T-helper 9 cell (primary cell): ENCODE measurements at places on chromosomes 5 and 9.

- no peak for DNase-seq
Observed at GRCh38 chr5:154393850-154394249, 51.9 kb upstream of the SAP30L start.

GRCh38 chr9:121050128-121050988 lies at the start of gene C5:
TSS of gene C5 (minus strand) at chr9:121050275. CDS start at chr9:121050246, 29 bp downstream.
- DNase-seq, result no peak

DNA sequence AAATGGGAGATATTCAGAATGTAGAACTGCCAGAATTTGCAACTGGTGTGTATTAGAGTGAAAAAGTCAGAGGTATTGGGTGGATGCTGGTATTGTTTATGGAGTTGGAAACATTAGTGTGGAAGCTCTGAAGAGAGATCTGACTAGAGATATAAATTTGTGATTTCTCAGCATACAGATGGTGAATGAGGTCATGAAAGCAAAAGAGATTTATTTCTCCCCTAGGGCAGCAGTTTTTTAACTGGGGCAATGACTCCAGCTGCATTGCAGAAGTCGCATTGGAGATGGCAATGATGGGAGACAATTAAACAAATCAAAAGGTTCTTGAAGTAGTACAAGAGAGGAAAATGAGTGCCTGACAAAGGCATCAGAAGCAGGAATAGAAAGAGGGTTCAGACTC lies 64.9 kb downstream of the CETN3 start:
- DNase-seq, result no peak

DNA sequence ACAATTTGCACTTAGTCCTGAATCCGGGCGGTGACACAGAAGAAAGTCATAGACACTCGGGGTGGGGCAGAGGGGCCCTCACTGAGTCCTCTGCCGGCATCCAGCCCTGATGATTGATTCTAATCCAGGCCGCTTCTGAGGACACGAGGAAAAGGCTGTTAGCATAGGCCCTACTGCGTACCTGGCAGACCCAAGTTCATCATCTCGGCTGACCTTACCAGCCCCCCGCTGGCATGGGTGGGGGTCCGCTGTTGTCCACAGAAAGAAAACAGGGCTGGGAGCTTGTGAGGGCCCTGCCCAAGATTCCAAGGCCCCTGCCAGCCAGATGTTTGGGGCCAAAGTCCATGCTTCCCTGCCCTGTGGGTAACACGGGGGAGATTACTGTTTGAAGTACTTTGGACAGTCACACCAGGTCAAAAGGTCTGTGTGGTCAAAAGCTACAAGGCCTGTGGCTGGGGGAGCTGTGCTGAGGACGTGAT lies 24.5 kb downstream of the ERGIC1 start:
- no peak for DNase-seq

GRCh38 chr5:63923914-63924313 lies 38.3 kb downstream of the HTR1A start:
- no peak for DNase-seq

- no peak for DNase-seq
Observed at GRCh38 chr9:90815183-90815943, 13.7 kb downstream of the SYK start.

GRCh38 chr9:36249189-36249588 lies 9.1 kb downstream of the GNE start:
- DNase-seq, result no peak

GRCh38 chr9:116705531-116705930 lies 18.4 kb downstream of the TRIM32 start:
- DNase-seq, result no peak

GRCh38 chr9:15146268-15146700 lies 160.7 kb downstream of the TTC39B start:
- DNase-seq, result no peak

- DNase-seq, result no peak
Observed at GRCh38 chr5:107954254-107954653, 283.5 kb upstream of the EFNA5 start.

GRCh38 chr5:1096838-1097237 lies 15.0 kb downstream of the SLC12A7 start:
- no peak for DNase-seq

- DNase-seq, result no peak
Observed at GRCh38 chr5:151328734-151329133, 18.6 kb downstream of the SLC36A2 start.

DNA sequence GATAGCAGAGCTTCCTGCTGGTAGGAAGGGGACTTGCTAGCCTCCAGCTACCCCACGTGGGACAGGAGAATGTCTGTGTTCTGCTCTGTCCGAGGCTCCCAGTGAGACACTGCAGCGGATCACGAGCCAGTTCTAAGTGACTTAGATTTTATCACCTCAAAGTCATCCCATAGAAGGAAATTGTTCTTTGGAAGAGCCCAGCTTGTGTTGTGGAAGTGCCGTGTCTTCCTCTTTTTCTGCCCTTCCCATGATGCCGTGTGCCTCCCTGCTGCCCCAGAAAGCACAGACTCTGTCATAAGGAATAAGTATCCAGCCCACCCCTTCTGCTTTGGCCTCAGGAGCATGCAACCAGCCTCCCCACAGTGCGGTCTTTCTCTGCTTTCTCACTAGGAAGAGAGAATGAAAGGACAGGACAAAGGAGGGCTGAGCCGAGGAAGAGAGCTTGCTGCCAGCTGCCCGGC lies 35.6 kb downstream of the RUFY1 start:
- no peak for DNase-seq

- peak; percentile 67 for DNase-seq
Observed at GRCh38 chr5:151086905-151087360, 6.1 kb upstream of the TNIP1 start.

DNA sequence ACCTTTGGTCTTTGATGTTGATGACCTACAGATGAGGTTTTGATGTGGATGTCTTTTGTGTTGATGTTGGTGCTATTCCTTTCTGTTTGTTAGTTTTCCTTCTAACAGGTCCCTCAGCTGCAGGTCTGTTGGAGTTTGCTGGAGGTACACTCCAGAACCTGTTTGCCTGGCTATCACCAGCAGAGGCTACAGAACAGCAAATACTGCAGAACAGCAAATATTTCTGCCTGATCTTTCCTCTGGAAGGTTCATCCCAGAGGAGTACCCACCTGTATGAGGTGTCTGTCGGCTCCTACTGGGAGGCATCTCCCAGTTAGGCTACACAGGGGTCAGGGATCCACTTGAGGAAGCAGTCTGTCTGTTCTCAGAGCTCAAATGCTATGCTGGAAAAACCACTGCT lies 694.5 kb upstream of the CDH6 start:
- DNase-seq, result no peak

GRCh38 chr5:175479125-175479881 lies 943 bp downstream of the SFXN1 start:
- DNase-seq, result no peak

DNA sequence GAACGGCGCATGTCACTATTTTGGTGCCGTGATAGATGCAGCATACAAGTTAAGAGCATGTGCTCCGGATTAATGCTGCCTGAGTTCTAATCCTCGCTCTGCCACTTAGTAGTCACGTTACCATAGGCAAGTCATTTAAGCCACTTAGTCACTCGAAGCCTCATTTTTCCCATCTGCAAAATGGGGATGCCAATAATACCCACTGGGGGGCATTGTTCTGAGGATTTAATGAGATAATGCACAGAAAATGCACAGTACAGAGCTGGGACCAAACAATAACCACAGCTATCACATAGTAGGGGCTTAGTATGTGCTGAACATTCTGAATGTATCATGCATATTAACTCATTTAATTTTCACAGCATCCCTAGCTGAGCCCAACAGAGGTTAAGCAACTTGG lies 9.1 kb downstream of the NIPAL4 start:
- DNase-seq, result no peak

DNA sequence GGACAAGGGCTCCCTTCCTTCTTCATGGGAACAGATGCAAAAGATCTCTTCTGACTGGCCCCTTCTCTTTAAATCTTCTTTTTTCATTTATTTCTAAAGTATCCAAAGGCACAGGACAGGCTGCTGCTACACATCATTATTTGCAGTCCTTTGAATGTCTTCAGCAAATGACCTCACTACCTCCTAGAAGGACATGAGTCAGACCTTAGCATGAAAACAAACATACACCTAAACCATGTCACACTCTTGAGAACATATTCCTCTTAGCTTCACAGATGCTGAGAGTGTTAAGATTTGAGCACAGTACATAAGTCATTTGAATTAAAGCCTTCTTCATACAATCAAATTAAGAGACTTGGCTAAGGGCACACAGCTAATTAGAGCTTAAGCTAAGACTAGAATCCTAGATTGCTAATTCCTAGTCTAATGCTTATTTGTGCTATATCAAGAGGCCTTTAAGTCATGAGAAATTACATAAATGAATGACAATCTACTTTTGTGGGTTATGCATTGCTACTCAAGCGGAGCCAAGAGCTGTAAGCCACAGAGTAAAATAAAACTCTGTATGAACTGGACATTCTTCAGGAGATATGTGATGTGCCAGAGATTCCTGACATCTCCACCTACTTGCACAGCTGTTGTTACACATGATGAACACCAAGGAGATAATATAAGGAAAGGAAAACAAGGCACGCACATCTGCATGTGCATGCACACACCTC lies 109.1 kb upstream of the PTGER4 start:
- no peak for DNase-seq

DNA sequence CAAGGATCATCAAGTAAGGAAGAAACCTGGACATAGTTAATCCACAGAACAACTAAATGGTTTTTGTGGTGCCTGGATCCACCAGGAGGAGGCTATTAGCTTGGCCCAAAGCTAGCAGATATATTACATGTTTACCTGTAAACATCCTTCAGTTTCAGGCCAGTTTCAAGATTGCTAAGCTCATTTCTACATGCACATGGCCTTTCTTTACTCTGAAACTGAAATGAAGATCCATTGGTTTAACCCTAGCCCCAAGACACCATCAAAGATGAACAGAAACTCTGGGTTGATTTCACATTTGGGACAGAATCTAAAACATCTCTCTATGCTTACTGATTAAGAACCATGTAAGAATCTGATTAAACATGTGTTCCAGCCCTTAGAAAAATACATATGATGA lies 611.8 kb downstream of the TLE1 start:
- no peak for DNase-seq

DNA sequence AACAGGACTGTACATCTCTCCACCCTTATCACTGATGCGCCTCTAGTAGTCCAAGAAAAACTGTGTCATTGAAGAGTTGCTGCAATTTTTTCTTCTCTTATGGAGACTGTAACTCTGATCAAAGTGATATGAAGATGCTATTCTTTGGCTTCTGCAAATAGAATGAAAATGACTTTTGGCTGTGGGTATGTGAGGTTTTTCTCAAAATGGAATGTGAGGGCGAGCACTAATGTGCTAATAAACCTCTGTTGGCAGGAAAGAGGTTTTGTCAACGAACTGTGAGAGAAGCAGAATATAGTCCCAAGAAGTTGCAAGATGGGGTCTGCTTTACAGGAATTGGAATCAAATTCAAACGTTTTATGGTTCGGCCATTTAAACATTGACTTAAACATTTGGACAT lies 252.0 kb upstream of the GAS1 start:
- DNase-seq, result no peak

DNA sequence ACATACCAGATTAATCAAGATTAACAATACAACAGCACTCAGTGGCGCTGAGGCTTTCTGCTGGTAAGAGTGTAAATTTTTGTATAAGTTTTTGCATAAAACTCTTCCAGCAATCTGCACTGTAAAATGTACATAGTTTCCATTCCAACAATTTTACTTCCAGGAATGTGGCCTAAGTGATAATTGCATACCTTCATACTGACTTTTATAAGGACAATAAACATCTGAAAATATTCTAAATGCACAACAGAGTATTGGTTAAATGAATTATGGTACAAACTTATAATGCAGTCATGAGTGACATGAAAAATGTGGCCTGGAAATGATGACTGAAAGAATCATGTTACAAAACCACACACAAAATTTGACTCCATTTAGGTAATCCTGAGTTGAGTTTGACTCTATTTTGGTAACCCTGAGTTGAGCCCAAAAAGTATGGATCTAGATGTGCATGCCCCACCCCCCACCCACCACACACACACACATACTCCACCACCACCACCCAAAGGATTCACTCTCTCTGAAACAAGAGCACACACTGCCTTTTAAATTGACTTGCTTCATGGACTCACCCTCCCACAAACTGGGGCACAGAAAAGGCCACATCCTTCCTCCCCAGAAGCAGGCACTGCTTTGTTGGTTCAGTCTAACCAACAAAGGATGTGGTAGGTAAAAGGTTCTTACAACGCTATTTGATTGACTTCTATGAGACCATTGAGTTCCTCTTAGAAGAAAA lies 137.6 kb downstream of the SUSD1 start:
- peak; percentile 36 for DNase-seq

- DNase-seq, result no peak
Observed at GRCh38 chr9:20319641-20320337, 302.5 kb downstream of the MLLT3 start.

- no peak for DNase-seq
Observed at GRCh38 chr9:17121264-17121663, 13.6 kb upstream of the CNTLN start.

- no peak for DNase-seq
Observed at GRCh38 chr9:33795819-33796218, 458 bp downstream of the PRSS3 start.

- no peak for DNase-seq
Observed at GRCh38 chr5:126365446-126366198, 57.6 kb upstream of the GRAMD2B start.

DNA sequence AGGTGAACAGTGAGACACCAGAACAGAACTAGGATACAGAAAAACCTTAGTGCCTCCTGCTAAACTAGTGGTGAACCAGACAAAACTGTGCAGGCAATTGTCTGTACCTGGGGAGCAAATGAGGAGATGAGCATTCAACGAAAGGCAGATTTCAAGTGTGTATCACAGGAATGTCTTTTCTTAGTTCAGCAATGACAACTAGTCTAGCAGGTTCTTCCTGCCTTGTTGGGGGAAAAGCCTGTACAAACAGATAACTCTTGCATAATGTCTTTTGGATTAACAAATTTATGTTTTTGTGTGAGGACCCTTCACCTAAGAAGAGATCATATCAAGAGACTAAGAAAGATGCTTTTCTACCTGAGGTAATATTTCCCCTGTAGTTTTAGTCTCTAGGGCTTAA lies 21.8 kb upstream of the DENND4C start:
- DNase-seq, result no peak

DNA sequence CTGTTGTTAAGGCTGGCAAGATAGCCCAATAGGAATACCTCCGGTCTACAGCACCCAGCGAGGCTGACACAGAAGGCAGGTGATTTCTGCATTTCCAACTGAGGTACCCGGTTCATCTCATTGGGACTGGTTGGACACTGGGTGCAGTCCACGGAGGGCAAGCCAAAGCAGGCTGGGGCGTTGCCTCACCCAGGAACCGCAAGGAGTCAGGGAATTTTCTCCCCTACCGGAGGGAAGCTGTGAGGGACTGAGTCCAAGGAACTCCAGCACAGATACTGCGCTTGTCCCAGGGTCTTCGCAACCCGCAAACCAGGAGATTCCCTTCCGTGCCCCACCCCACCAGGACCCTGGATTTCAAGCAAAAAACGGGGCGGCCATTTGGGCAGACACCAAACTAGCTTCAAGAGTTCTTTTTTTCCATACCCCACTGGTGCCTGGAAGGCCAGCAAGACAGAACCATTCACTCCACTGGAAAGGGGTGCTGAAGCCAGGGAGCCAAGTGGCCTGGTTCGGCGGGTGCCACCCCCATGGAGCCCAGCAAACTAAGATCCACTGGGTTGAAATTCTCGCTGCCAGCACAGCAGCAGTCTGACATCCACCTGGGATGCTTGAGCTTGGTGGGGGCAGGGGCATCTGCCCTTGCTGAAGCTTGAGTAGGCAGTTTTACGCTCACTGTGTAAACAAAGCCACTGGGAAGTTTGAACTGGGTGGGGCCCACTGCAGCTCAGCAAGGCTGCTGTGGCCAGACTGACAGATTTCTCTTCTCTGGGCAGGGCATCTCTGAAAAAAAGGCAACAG lies 647.2 kb downstream of the BNC2 start:
- DNase-seq, result no peak

GRCh38 chr9:120353506-120353905 lies 226.5 kb downstream of the CDK5RAP2 start:
- DNase-seq, result no peak
